ENCODE measurements at places on chromosomes 13 and 19. TPM values are rescaled to one million over a fixed set of nuclear protein-coding genes. Genes with fewer than 3 reads are reported as not detected.

Gene CSNK1G2
- total RNA-seq, result 47.6 TPM

Gene ZNF556
- not detected for total RNA-seq

Gene CLEC11A
- total RNA-seq, result 10.9 TPM

Gene OR10H1
- not detected for total RNA-seq

Gene RNF113B
- total RNA-seq, result not detected

All from A549 treated with CORT108297 at 1 μM for 4 hours (cell line).